ENCODE measurements at places on chromosomes 3 and 15.

- no peak overlapping the region for H3K4me3 ChIP-seq
- H3K4me1 ChIP-seq, result no peaks in the 10 kb centered on the region
- no peaks in the 10 kb centered on the region for H3K36me3 ChIP-seq
- no peaks in the 10 kb centered on the region for H3K27me3 ChIP-seq
- no peak for DNase-seq
- no peak overlapping the region for H3K27ac ChIP-seq
These were observed 169.6 kb downstream of the B3GALNT1 start for GRCh38 chr3:160935413-160936095.

DNA sequence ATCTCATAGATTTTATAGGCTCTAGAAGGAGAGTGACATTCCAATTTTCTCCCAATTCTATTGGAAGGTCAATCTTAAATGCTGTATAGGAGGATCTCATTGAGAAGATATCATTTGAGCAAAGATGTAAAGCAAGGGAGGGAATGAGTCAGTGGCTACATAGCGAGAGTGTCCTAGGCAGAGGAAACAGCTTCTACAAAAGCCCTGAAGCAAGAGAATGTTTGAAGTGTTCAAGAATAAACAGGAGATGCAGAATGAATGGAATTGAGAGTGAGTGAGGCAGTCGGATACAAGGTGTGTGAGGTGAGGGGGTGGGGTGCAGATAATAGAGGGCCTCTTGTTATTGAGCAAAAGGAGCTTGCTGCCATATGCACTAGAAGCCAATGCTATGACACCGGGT is 545.9 kb downstream of the IGSF11 start:
- H3K27me3 ChIP-seq, result no peaks in the 10 kb centered on the region
- no peak overlapping the region for H3K27ac ChIP-seq
- no peaks in the 10 kb centered on the region for H3K4me1 ChIP-seq

DNA sequence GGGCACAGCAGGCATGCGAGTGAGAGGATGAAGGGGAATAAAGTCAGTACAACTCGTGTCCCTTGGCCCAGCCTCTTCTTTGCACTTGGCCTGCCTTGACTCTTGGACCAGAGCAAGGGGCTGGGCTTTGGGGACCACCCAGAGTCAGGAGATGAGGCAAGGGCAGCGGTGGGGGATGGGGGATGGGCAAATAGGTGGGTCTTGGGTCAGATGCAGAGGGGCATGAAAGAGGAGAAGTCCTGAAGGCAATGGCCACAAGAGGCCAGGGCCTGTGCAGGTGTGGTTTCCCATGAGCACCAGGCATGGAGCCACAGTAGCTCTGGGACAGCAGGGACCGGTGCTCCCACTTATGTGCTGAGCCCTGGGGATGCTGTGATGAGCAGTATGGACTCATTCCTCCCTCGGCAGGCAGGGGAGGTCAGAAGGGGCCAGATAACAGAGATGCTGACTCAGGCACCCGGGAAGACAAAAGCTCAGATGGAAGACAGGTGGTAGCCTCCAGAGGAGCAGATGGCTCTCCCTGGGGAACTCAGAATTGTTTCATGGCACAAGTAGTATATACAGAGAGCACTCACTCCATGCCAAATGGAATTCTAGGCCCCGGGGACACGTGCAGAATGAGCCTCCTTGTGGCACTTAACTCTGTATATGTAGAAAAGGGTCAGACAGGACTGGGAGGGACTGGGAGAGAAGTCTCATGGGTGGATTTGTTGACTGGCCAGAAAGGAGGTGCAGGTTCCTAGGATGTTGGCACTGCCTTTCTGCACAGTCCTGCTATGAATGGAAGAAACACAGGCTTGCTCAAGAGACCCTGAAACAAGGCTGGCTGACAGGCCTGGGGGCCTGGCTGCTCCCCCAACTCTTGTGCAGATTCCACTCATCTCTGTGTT is 14.3 kb downstream of the ZBTB47 start:
- DNase-seq, result no peak
- H3K4me3 ChIP-seq, result no peak overlapping the region
- H3K27ac ChIP-seq, result no peak overlapping the region
- no peaks in the 10 kb centered on the region for H3K4me1 ChIP-seq
- H3K36me3 ChIP-seq, result no peaks in the 10 kb centered on the region

- H3K27ac ChIP-seq, result no peak overlapping the region
- H3K27me3 ChIP-seq, result no peaks in the 10 kb centered on the region
- H3K4me1 ChIP-seq, result no peaks in the 10 kb centered on the region
- H3K36me3 ChIP-seq, result peaks cover 4% of the 10 kb centered on the region
- H3K4me3 ChIP-seq, result no peak overlapping the region
These were observed 61.0 kb downstream of the SCAPER start for GRCh38 chr15:76844096-76844495.

GRCh38 chr3:50519471-50520089 is 16.1 kb upstream of the CACNA2D2 start:
- H3K27ac ChIP-seq, result no peak overlapping the region
- peak; percentile 72 for DNase-seq
- H3K4me3 ChIP-seq, result no peak overlapping the region
- H3K27me3 ChIP-seq, result no peaks in the 10 kb centered on the region
- H3K36me3 ChIP-seq, result no peaks in the 10 kb centered on the region

GRCh38 chr15:63509955-63510940 is 5.9 kb downstream of the USP3 start:
- H3K4me3 ChIP-seq, result no peak overlapping the region
- DNase-seq, result no peak
- H3K27ac ChIP-seq, result no peak overlapping the region
- H3K36me3 ChIP-seq, result no peaks in the 10 kb centered on the region

- DNase-seq, result no peak
- H3K36me3 ChIP-seq, result no peaks in the 10 kb centered on the region
- peaks cover under 1% of the 10 kb centered on the region for H3K27me3 ChIP-seq
- peaks cover 20% of the 10 kb centered on the region for H3K4me1 ChIP-seq
- no peak overlapping the region for H3K27ac ChIP-seq
These were observed 150.2 kb downstream of the KLF13 start for GRCh38 chr15:31476866-31477265.

Measured in lower lobe of right lung (tissue), 2 donors.